ENCODE measurements at places on chromosomes 1 and 21. TPM values are rescaled to one million over a fixed set of nuclear protein-coding genes. Genes with fewer than 3 reads are reported as not detected.

PTGFRN gene
- 5.2 TPM for total RNA-seq

FCGR2B gene
- 0.15 TPM for total RNA-seq

- no peak overlapping the region for H3K27ac ChIP-seq
- H3K27me3 ChIP-seq: no peaks in the 10 kb centered on the region
- no peaks in the 10 kb centered on the region for H3K36me3 ChIP-seq
- DNase-seq: peak; percentile 82
Measured at GRCh38 chr1:238892612-238893011, 493.8 kb upstream of the CHRM3 start.

- H3K27ac ChIP-seq: peak within 1 kb of the TSS; percentile 93
- H3K27me3 ChIP-seq: no peaks in the 10 kb centered on the region
- peaks cover 17% of the 10 kb centered on the region for H3K4me1 ChIP-seq
- peak within 1 kb of the TSS; percentile 87 for H3K4me3 ChIP-seq
Measured at GRCh38 chr1:26171084-26172072, at the start of gene ZNF593OS. ZNF593OS (minus strand) TSS chr1:26171832; CDS start chr1:26171661, 171 bp downstream.

LCE3D gene
- not detected for total RNA-seq

DNA sequence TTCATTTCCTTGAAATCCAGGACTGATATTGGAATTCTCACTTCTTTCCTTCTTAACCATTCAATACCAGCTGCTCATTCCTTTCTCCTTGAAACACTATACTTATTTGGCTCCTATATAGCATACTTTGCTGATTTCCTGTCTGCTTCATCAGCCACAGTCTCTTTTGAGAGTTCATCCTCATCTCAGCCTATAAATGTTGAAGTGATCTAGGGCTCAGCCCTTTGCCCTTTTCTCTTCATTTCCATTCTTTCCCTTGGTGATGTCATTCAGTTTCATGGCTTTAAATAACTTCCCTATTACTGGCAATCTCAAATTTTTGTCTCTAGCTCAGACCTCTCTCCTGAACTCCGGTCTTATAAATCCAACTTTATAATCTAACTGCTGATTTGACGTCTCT lies 24.1 kb upstream of the RABGAP1L start:
- H3K27ac ChIP-seq: no peak overlapping the region
- no peaks in the 10 kb centered on the region for H3K27me3 ChIP-seq
- no peaks in the 10 kb centered on the region for H3K36me3 ChIP-seq
- no peak for DNase-seq
- no peaks in the 10 kb centered on the region for H3K4me1 ChIP-seq

CFAP141 gene
- total RNA-seq: not detected

ZNF648 gene
- not detected for total RNA-seq

- H3K4me3 ChIP-seq: peak overlapping the region; percentile 87
Measured at GRCh38 chr1:162560303-162561036, 1.1 kb upstream of the UAP1 start.

- no peak overlapping the region for H3K4me3 ChIP-seq
- H3K27ac ChIP-seq: no peak overlapping the region
- peaks cover 16% of the 10 kb centered on the region for H3K36me3 ChIP-seq
- H3K4me1 ChIP-seq: no peaks in the 10 kb centered on the region
- no peaks in the 10 kb centered on the region for H3K27me3 ChIP-seq
- DNase-seq: no peak
Measured at GRCh38 chr1:46699666-46700065, 19.2 kb downstream of the EFCAB14 start.

CD84 gene
- total RNA-seq: 0.26 TPM

DNA sequence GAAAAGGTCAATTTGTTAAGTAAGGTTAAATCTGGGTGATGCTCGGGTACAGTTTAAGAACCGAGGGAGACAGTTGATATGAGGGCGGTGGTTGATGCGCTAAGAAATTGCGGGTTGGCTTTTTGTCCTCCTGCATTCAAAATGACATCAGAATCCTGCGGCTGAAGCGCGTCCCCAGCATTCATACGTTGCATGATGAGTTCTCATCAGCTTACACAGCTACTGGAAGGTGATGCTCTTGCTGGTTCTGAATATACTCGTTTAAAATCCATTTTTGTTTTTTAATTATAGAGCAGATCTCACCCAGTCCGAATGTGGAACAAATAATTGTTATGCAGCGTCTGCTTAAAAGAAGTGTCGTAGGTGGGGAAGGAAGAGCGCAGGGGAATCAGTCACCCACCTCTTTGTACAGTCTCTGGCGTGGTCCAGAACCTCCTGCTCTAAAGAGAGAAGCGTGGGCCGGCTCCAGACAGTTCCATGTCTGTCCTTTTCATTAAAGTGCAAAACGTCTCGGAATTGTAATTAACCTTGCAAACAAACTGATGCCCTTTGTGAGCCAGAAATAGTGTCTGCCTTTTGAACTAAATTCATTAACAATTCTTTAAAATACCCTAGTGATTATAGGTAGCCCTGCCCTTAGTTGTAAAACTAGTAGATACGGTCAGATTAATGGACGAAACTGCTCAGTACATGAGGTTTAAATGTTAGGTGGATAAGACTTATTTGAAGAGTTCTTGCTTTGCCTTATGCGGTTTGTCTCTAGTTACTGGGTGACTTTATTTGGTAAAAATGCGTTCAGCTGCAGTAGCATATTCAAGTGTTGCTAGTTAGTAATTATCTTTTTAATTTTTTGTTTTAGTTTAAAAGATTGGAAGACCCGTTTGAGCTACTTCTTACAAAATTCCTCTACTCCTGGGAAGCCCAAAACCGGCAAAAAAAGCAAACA lies 741 bp downstream of the RGS2 start:
- no peaks in the 10 kb centered on the region for H3K36me3 ChIP-seq
- peak overlapping the region; percentile 35 for H3K27ac ChIP-seq
- H3K27me3 ChIP-seq: no peaks in the 10 kb centered on the region
- peak overlapping the region; percentile 76 for H3K4me3 ChIP-seq
- H3K4me1 ChIP-seq: peaks cover 17% of the 10 kb centered on the region
- DNase-seq: no peak

DNA sequence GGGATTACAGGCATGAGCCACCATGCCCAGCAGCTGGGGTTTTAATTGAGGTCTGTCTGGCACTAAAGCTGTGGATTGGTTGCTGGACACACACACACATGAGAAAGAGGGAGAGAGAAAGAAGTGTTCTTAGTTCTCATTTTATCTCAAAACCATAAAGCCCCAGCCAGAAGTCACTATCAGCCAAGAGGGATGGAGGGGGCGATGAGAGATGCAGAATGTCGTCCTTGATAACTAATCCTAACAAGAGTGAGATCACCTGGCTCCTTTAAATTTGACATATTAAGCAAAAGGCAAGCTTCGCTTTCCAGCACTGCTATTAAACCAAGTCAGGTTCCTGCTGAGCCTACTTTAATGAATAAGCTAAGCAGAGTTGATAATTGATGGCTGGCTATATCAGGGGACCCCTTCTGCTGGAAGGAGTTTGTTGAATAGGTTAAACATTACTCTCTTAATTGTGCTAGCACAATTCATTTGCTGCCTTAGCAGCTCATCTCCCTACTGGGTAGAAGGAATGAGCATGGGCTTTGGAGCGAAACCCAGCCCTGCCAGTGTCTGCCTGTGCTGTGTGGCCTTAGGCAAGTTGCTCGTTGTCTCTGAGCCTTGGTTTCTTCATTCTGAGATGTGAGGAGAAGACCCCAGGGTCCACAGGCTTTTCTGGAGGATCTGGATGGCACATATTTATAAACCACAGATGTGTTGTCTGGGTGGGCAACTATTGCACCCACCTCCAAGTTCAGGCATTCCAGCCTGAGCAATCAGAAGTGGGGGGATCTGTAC lies 50.8 kb downstream of the ALPL start:
- H3K4me1 ChIP-seq: no peaks in the 10 kb centered on the region
- H3K36me3 ChIP-seq: no peaks in the 10 kb centered on the region
- no peaks in the 10 kb centered on the region for H3K27me3 ChIP-seq
- no peak for DNase-seq
- no peak overlapping the region for H3K27ac ChIP-seq

GRCh38 chr21:33383056-33383888 lies 19.9 kb upstream of the IFNGR2 start:
- peaks cover 26% of the 10 kb centered on the region for H3K4me1 ChIP-seq
- H3K36me3 ChIP-seq: no peaks in the 10 kb centered on the region
- H3K27ac ChIP-seq: peak overlapping the region; percentile 72
- H3K27me3 ChIP-seq: no peaks in the 10 kb centered on the region
- no peak for DNase-seq
- peak overlapping the region; percentile 10 for H3K4me3 ChIP-seq

SMPDL3B gene
- total RNA-seq: 1.5 TPM

DNA sequence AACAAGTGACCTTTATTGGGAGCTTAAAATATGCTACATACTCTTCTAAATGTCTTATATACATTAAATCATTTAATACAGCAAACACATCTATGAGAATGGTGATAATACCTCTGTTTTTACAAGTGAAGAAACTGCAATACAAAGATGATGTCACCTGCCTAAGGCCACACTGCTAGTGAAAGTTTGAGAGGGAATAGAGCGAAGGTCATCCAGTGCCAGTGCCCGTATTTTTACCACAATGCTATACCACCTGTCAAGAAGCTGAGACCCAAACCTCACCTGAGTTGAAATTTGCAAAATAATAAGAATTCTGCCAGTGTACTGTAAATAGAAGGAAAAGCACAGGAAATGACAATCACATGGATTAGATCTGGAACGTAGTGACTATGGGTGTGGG lies 200.4 kb upstream of the TMPRSS15 start:
- H3K4me1 ChIP-seq: no peaks in the 10 kb centered on the region
- no peaks in the 10 kb centered on the region for H3K36me3 ChIP-seq
- H3K4me3 ChIP-seq: no peak overlapping the region

DNA sequence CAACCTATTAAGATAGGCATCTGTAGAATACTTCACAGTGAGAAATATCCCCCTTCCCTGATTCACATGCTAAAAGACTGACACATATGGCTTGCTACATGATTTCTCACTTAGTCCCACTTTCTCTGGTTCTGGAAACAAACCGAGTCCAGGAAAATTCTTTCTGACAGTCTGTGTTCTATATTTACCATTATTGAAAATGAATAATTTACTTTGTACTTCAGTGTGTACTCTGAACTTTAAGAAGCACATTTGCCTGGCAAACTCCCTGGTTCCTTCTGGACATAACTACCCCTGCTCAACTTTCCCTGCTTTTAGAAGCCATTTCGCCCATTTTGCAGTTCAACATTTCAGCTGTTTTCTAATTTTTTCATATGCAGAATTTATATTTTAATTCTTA lies 53.6 kb downstream of the APCS start:
- H3K27me3 ChIP-seq: no peaks in the 10 kb centered on the region
- DNase-seq: no peak
- no peaks in the 10 kb centered on the region for H3K4me1 ChIP-seq
- H3K4me3 ChIP-seq: no peak overlapping the region
- H3K27ac ChIP-seq: no peak overlapping the region
- H3K36me3 ChIP-seq: no peaks in the 10 kb centered on the region

DNA sequence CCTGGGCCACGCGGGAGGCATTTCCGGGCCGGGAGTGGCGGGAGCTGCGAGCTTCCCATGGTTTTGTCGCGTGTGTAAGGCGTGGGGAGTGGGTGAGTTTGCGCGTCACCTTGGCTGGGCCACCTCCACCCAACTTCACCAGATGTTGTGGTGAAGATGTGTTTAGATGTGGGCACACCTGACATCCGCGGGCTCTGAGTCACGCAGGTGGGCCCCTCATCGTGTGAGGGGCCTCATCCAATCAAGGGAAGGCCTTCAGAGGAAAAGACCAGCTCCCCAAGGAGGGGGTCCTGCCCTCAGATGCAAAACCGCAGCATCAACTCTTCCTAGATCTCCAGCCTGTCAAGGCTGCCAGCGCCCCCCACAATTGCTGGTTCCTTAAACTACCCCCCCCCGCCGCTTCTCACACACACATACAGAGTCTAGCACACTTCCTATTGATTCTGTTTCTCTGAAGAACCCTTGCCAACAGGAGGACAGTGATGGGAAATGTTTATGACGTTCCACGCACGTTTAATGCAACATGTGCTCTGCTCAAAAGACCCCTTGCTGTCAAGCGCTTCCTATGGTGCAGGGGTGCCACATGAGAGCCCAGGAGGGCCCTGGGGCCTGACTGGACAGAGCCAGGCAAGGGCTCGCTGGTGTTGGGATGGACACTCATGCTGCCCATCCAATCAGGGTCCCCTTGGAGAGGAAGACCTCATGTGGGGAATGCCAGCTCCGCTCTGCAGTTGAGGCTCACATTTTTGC lies 11.9 kb downstream of the ACTRT2 start:
- H3K36me3 ChIP-seq: no peaks in the 10 kb centered on the region
- no peak overlapping the region for H3K27ac ChIP-seq

DENND4B gene
- total RNA-seq: 56.2 TPM
